ENCODE measurements at places on chromosomes 12 and 14.

DNA sequence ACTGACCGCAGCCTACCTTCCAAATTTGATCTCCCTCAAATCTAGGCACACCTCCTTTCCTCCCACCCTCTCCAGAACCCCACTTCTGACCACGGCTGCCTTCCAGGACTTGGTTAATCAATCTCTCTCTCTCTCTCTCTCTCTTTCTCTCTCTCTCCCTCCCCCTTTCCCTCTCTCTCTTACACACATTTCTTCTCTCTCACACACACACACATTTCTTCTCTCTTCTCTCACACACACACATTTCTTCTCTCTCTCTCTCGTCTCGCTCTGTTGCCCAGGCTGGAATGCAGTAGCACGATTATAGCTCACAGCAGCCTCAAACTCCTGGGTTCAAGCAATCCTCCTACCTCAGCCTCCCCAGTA, 521 bp upstream of the GMFB start:
- H3K36me3 ChIP-seq: no peaks in the 10 kb centered on the region
- H3K27me3 ChIP-seq: no peaks in the 10 kb centered on the region
- peak overlapping the region; percentile 78 for H3K4me3 ChIP-seq
- no peak for DNase-seq
- H3K4me1 ChIP-seq: peaks cover 5% of the 10 kb centered on the region
- peak overlapping the region; percentile 73 for H3K27ac ChIP-seq

DNA sequence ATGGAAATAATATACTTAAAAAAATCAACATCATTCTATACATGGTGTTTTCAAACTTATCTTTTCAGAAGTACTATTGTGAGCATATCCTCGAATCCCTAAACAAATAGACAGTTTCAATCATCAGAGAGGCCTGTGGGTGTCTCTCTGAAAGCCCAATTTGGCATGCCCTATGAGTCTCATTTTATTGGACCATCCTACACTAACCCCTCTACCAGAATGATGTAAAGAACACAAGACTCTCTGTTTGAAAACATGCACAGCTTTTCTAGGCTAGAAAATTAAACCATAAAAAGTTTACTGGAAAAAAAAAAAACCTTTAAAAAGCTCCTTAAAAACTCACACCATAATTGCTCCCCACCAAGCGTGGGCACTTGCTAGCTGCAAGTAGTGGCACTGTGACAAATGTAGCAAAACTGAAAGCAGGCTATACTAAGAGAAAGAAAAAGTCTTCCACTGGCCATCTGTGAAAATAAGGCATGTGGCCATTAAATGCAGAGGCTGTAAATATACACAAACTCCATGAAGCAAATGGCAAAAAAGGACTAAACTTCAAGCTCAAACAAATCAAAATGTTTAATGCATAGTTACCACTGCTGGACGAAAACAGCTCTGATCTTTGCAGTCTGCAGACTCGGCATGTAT, 394.2 kb downstream of the SOX5 start:
- DNase-seq: no peak
- no peak overlapping the region for H3K27ac ChIP-seq
- H3K36me3 ChIP-seq: no peaks in the 10 kb centered on the region
- no peak overlapping the region for H3K4me3 ChIP-seq

- H3K27me3 ChIP-seq: no peaks in the 10 kb centered on the region
- H3K36me3 ChIP-seq: no peaks in the 10 kb centered on the region
- peak; percentile 14 for DNase-seq
- peaks cover 6% of the 10 kb centered on the region for H3K4me1 ChIP-seq
- H3K4me3 ChIP-seq: no peak overlapping the region
- no peak overlapping the region for H3K27ac ChIP-seq
These were observed 24.3 kb downstream of the NCOR2 start for GRCh38 chr12:124543052-124543589.

DNA sequence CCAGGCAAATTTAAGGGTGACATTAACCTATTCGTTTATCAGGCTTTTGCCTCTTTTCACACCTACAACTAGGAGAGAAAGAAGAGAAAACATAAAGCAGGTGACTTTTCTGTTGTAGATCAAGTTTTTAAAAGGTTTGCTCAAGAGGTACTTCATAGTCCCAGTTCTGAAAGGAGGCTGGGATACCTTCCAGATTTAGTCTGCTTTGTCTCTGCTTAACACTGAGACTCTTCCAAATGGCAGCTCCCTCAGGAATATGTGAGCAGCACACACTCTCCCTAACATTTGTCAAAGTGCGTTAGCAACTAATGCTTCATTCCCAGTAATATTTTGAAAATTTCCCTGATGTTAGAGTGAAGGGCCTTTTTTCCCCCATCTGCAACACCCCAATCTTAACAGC, 133.7 kb upstream of the RASSF8 start:
- no peak overlapping the region for H3K4me3 ChIP-seq
- no peak overlapping the region for H3K27ac ChIP-seq
- no peaks in the 10 kb centered on the region for H3K4me1 ChIP-seq

GRCh38 chr12:89386138-89386537, 33.8 kb upstream of the DUSP6 start:
- no peak for DNase-seq
- no peaks in the 10 kb centered on the region for H3K27me3 ChIP-seq
- no peaks in the 10 kb centered on the region for H3K36me3 ChIP-seq
- no peak overlapping the region for H3K4me3 ChIP-seq

GRCh38 chr14:89270439-89271227, 146.4 kb downstream of the FOXN3 start:
- no peaks in the 10 kb centered on the region for H3K27me3 ChIP-seq
- H3K4me3 ChIP-seq: no peak overlapping the region
- peaks cover 5% of the 10 kb centered on the region for H3K4me1 ChIP-seq
- no peak for DNase-seq
- no peak overlapping the region for H3K27ac ChIP-seq
- H3K36me3 ChIP-seq: no peaks in the 10 kb centered on the region

GRCh38 chr12:94615260-94616181, 34.8 kb downstream of the TMCC3 start:
- no peaks in the 10 kb centered on the region for H3K27me3 ChIP-seq
- no peak overlapping the region for H3K4me3 ChIP-seq
- DNase-seq: no peak
- no peak overlapping the region for H3K27ac ChIP-seq
- H3K4me1 ChIP-seq: no peaks in the 10 kb centered on the region
- H3K36me3 ChIP-seq: no peaks in the 10 kb centered on the region

DNA sequence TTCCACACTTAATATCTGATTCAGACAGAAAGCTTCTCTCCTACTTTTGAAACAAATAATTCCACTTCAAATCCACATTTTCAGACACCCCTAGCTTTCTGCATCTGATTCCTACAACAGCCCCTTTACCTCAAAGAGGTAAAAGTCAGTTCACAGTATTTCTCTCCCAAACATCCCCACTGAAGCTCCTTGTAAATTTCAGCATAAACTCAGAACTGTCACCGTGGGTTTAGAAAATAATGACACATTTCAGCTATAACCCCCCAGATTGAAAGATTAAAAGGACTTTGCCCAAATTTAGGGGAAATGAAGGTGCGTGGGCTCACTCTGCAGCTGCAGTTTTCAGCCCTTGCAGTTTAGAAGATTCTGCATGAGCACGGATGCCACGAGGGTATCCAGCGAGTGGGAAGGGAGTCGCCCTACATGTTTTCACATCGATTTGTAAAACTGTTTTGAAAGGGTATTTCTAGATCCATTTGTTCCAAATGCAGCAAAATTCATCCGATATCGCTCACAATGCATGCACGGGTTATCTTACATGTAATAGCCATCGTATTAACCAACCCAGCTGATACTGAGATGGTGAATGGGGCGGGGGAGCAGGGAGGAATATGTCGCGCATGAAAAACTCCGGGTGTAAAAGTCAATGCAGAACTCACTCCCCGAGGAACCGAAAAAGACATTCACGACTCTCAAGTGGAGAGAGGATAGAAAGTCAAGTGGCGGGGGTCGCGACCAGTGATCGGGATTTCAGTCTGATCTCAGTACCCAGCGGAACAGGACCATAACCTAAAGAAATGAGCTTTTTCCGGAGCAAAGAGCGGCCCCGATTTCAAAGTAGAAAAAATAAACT, 5.0 kb upstream of the CCND2 start:
- H3K27ac ChIP-seq: peak overlapping the region; percentile 79
- peak overlapping the region; percentile 72 for H3K4me3 ChIP-seq
- no peak for DNase-seq
- H3K27me3 ChIP-seq: peaks cover 3% of the 10 kb centered on the region

DNA sequence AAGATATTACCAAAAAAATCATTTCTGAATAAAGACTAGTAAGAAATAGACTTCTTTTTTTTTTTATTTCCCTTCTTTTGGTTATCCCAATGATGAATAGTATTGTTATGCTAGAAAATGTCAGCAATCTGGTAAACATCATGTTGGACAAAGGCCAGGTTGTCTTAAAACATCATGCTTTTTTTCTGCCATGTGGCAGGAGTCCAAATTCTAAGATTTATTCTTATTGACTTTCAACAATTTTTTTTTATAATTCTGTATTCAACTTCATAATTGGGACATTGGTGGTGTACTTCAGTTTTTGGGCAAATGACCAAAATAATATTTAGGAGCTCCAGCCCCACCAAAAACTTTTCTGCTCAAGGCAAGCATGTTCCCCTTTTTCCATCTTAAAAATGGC, 10.5 kb downstream of the DCN start:
- no peaks in the 10 kb centered on the region for H3K36me3 ChIP-seq
- DNase-seq: no peak
- H3K27ac ChIP-seq: no peak overlapping the region
- no peaks in the 10 kb centered on the region for H3K27me3 ChIP-seq
- no peak overlapping the region for H3K4me3 ChIP-seq
- no peaks in the 10 kb centered on the region for H3K4me1 ChIP-seq

GRCh38 chr12:2672863-2673262, 121.9 kb upstream of the FKBP4 start:
- no peak overlapping the region for H3K4me3 ChIP-seq
- DNase-seq: no peak
- H3K27me3 ChIP-seq: no peaks in the 10 kb centered on the region
- H3K36me3 ChIP-seq: peaks cover 4% of the 10 kb centered on the region
- H3K27ac ChIP-seq: no peak overlapping the region

GRCh38 chr14:37620856-37621255, 25.4 kb downstream of the TTC6 start:
- no peak overlapping the region for H3K27ac ChIP-seq
- no peaks in the 10 kb centered on the region for H3K36me3 ChIP-seq
- no peaks in the 10 kb centered on the region for H3K4me1 ChIP-seq
- DNase-seq: no peak
- peaks cover 8% of the 10 kb centered on the region for H3K27me3 ChIP-seq

- no peaks in the 10 kb centered on the region for H3K36me3 ChIP-seq
- DNase-seq: no peak
- no peak overlapping the region for H3K27ac ChIP-seq
- no peaks in the 10 kb centered on the region for H3K4me1 ChIP-seq
- H3K4me3 ChIP-seq: no peak overlapping the region
- H3K27me3 ChIP-seq: no peaks in the 10 kb centered on the region
These were observed 48.6 kb downstream of the PPP1R36 start for GRCh38 chr14:64598404-64598803.

DNA sequence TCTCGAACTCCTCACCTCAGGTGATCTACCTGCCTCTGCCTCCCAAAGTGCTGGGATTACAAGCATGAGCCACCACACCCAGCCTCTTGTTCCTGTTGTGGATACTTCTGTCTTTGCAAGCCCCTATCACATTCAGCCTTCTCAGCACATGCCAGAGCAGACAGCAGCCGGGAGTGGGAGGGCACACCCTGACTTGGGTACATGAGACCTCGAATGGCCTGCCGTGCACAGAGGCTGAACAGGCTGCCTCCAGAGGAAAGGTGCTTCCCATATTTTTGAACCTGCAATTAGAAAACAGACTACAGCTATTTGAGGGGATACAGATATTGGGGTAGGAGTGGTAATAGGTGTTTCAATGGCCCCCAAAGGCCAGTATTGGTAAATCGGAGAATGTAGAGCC, 307.3 kb upstream of the DIO3 start:
- peaks cover 8% of the 10 kb centered on the region for H3K4me1 ChIP-seq
- H3K27me3 ChIP-seq: peaks cover 52% of the 10 kb centered on the region
- no peaks in the 10 kb centered on the region for H3K36me3 ChIP-seq
- no peak overlapping the region for H3K27ac ChIP-seq
- no peak for DNase-seq

DNA sequence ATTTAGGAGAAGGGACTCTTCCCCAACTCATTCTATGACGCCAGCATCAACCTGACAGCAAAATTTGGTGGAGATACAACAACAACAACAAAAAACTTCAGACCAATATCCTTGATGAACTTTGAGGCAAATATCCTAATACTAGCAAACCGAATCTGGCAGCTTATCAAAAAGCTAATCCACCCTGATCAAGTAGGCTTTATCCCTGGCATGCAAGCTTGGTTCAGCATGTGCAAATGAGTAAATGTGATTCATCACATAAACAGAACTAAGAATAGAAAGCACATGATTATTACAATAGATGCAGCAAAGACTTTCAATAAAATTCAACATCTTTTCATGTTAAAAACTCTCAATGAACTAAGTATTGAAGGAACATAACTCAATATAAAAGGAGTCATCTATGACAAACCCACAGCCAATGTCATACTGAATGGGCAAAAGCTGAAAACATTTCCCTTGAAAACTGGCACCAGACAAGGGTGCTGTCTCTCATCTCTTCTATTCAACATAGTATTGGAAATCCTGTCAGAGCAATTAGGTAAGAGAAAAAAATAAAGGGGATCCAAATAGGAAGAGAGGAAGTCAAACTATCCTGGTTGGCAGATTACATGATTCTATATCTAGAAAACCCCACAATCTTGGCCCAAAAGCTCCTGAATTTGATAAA, 233.3 kb downstream of the CCDC59 start:
- no peak overlapping the region for H3K27ac ChIP-seq
- no peak for DNase-seq
- H3K36me3 ChIP-seq: no peaks in the 10 kb centered on the region
- H3K4me3 ChIP-seq: no peak overlapping the region

GRCh38 chr14:21822109-21822508, 148.5 kb upstream of the OR4E1 start:
- DNase-seq: no peak
- no peak overlapping the region for H3K27ac ChIP-seq
- no peak overlapping the region for H3K4me3 ChIP-seq
- H3K27me3 ChIP-seq: no peaks in the 10 kb centered on the region

GRCh38 chr12:29152981-29153630, 4.0 kb downstream of the FAR2 start:
- no peaks in the 10 kb centered on the region for H3K36me3 ChIP-seq
- peaks cover 12% of the 10 kb centered on the region for H3K4me1 ChIP-seq
- no peaks in the 10 kb centered on the region for H3K27me3 ChIP-seq
- DNase-seq: no peak
- H3K4me3 ChIP-seq: no peak overlapping the region
- H3K27ac ChIP-seq: no peak overlapping the region

GRCh38 chr14:55349565-55349964, 62.1 kb downstream of the ATG14 start:
- H3K27ac ChIP-seq: no peak overlapping the region
- H3K27me3 ChIP-seq: no peaks in the 10 kb centered on the region
- no peak overlapping the region for H3K4me3 ChIP-seq
- DNase-seq: no peak
- peaks cover 25% of the 10 kb centered on the region for H3K36me3 ChIP-seq

Data from T-cell (primary cell).